ENCODE measurements at places on chromosomes 5 and 9. TPM values are rescaled to one million over a fixed set of nuclear protein-coding genes. Genes with fewer than 3 reads are reported as not detected.

DNA sequence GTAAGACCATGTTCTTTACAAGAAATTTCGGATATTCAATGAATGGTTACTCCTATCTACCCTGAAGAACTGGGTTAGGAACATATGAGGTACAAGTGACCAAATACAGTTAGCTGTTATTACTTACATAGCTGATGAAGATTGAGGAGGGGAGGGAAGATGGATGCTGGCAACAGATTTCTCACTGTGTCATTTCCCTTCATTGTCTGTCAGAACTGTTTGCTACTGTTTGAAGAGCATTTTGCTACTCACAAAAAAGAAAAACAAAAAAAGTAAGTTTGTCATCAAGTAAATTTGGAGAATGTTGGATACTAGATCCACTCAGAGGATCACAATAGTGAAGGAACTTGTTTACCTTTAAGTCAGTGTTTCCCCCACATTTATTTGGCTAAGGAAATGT, 53.7 kb downstream of the ENC1 start:
- no peak for DNase-seq

DNA sequence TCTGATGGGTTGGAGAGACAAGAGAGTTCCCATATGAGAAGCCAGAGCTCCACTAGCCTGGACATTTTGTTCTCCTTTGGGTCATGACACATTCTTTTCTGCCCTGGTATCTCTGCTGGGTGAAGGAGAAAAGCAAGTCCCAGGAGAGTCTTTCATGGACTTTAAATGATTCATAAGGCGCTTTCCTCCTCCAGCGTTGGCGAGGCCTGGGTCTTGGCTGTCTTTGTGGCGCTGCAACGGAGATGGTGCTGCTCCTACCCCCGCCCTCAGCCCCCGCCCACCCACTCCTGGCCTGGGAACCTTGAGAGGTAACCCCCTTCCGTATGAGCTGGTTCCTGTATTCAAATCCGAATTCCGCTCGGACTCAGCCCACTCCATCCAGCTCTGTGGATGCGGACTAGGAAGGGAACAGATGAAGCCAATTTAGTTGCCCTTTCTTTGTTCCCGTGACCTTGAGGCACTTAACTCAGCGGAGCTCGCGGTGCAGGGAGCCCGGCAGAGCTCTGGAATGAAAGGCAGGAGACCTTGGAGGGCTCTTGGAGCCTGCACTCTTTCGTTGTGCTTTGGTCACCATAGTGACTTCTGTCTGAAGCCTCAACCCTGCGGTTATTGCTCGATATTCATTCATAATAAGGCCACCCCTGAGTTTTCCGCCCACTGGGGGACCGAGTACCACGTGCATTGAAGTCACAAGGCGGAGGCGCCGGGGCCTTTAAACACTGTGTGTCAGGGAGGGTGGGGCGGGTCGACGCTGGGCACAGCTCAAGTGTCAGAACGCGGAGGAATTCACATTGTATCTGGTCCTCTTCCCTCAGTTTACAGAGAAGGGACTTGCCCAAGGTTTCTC, 14.0 kb upstream of the PWWP2A start:
- peak; percentile 42 for DNase-seq

Gene MRRF
- total RNA-seq: 50.6 TPM

GRCh38 chr5:110264661-110265060, 461.8 kb downstream of the TMEM232 start:
- DNase-seq: no peak

Gene SOHLH1
- not detected for total RNA-seq

GRCh38 chr5:128349044-128349858, 188.8 kb downstream of the FBN2 start:
- DNase-seq: peak; percentile 85

- DNase-seq: no peak
Measured at GRCh38 chr9:113656771-113657670, 193.5 kb downstream of the RGS3 start.

Gene CCDC183
- total RNA-seq: not detected

DNA sequence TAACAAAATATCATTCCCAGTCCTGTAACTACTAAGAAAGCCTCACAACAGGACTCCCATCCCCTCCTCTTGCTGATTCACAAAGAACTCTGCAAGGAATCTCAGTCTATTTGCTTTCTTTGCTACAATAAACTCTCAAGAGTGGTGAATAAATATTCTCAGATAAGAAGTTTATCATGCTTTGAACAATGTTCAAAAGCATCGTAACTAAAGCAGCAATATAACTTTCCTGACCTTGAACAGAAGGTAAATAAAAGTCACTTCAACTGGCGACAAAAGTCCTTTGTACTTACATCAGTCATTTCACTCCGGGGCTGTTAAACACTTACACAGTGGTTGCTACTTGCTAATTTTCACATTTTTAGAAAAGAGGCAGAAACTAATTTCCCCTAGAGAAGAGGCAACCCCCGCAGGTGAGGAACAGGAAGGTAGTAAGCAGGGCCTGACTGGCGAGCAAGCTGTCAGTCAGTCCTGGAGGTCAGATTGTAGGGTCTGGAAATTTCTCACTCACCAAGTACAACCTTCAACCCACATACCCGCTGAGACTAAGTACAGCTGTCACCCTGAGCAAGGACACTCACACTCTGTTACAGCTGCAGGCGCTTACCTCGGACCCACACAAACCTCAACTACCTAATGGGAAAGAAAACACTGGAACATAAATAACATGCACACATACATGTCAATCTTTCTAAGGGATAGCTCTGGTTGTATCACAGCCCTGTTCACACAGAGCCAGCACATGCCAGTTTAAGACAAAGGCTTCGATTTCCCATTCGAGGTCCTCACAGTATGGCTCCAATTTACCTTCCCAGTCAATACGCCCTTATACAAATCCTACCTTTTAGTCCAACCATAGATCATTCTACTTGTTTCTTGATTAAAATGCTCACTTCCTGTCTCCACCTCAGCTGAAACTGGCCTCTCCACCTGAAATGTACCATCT, 104.6 kb upstream of the RETREG1 start:
- DNase-seq: no peak

DNA sequence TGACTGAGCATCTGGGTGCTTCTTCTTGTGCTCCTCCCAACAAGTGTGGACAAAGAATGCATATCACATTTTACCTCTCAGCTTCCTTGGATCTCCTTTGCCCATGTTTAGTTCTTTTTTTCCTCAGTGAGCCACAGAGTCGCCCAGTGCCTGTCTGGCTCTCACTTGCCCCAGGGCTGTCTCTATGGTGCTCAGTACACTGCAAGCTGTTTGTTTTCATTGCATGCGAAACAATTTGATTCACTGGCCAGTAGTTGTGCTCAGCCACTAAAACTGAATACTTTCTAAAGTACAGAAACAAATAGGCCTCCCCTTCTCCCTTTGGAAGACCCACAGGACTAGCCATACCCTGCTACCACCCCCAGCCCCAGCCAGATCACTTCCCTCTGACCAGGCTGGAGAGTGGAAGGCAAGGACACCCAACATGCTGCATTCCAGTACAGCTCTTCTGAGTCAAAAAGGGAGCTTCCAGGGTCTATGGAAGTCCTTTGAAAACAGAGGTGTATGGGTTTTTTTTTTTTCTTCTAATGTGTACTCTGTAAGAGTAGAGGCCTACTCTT, 3.8 kb downstream of the LHFPL2 start:
- no peak for DNase-seq

Gene PRDM9
- not detected for total RNA-seq

Gene SUSD3
- total RNA-seq: 0.40 TPM

Gene VCAN
- 30.7 TPM for total RNA-seq

DNA sequence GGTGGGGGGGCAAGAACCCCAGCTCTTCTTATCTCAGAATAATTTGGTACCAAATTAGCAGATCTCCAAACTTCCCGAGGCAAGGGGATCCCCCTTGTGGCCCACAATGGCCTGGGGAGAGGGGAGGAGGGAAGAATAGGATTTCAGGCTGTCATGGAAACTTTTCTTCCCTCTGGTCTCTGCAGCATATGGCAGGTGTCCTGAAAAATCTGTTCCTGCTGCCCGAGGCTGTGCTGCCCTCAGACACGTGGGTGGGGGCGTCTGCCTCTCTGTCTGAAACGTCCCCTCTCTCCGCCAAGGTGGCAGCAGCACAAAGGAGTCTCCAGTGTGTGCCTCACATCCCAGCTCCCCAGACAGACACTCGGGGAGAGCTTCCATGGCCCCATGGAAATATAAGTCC, 34.0 kb downstream of the CCNJL start:
- DNase-seq: no peak

Gene UBE2QL1
- total RNA-seq: 0.40 TPM

- DNase-seq: no peak
Measured at GRCh38 chr9:109411069-109411761, 86.9 kb downstream of the PTPN3 start.

- no peak for DNase-seq
Measured at GRCh38 chr9:138122201-138122600, 244.6 kb downstream of the CACNA1B start.

DNA sequence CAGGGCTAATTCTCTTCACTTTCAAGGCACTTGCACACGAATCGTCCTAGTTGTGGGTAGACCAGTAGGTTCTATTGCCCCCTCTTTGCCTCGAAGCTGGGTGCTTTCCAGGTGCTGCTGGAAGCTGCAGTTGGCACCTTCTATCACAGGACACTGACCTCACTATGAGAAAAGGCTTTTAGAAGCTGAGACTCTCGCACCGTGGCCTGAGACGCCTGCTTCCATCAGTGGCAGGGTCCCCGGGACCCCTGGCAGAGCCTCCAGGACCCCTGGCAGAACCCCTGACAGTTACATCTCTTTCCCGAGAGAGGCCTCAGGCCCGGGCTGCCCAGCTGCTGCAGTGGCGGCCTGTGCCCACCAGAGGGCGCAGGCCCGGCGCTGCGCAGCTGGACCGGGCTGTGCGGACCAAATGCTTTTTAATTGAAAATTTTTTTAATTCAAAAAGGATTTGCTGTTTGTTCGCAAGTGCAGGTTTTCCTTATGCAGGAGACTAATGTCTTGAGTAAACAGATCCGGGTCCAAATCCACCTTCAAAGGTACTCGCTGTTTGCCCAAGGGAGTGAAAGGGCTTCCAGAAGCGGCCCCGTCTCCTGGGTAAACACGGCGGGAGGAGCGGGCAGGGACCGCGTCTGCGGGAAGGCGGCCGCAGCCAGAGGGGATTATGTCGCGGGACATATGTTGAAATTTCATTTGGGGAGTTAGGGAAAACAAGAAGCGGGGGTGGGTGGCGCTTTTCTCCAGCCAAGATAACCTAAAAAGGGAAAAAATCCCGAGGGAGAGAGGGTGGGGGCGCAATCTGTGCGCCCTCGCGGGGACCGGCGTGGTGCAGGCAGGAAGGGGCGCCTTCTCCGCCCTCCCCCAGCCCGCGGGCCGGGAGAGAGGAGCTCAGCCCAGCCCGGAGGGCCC, 114.5 kb upstream of the LMX1B start:
- peak; percentile 68 for DNase-seq

GRCh38 chr5:167908606-167909005, 382.8 kb upstream of the WWC1 start:
- DNase-seq: no peak

Gene AFAP1L1
- total RNA-seq: 11.7 TPM

Gene C9
- total RNA-seq: not detected

GRCh38 chr5:139947727-139948126, 95.4 kb downstream of the NRG2 start:
- no peak for DNase-seq

- no peak for DNase-seq
Measured at GRCh38 chr5:86640998-86641397, 23.3 kb downstream of the COX7C start.

Gene HEMGN
- 0.17 TPM for total RNA-seq

Gene SLC25A51
- total RNA-seq: 40.3 TPM

Gene EPB41L4A
- 3.4 TPM for total RNA-seq

DNA sequence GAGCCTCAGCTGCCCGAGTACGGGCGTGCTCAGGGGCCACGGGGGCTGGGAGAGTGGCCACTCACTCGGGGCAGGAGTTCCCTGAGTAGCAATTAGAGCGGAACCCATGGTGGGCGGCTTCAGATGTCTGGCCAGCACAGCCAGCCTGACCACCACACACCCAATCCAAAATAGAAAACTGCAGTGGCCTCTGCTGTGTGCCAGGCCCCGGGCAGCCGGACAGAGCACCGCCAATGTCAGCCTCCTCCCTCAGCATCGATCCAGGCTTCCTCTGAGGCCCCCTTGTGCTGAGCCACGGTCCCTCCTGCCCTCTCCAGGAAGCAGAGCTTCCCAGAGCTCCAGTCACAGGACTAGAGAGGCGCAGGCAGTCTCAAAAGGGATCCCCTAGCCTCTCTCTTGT, 2.7 kb downstream of the ADAMTS2 start:
- DNase-seq: no peak

DNA sequence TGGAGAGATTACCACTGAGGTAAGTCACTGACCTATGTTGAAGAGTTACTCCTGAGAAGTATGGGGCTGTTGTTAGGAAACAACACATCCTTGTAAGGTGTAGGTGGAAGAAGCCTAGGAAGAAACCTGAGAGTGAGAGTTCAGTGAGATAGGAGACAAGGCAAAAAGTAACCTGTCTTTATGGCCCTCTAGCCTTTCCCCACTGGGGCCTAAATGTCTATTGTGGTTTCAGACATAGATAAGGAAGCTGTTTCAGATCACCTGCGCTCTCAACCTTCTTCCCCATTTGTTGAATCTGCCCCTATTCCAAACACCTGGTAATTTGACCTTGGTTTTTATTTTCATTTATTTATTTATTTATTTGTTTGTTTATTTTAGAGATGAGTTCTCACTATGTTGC, 397.1 kb upstream of the RORB start:
- DNase-seq: no peak
